ENCODE measurements at places on chromosomes 6 and 20.

GRCh38 chr6:135438907-135439535, 58.5 kb downstream of the AHI1 start:
- peak; percentile 22 for DNase-seq

- peak; percentile 78 for DNase-seq
These were observed 1.1 kb downstream of the PTPRK start for GRCh38 chr6:128519132-128519930.

GRCh38 chr20:57698116-57698866, 11.5 kb downstream of the PMEPA1 start:
- no peak for DNase-seq

GRCh38 chr20:42093542-42094440, 475.6 kb upstream of the CHD6 start:
- DNase-seq = no peak

DNA sequence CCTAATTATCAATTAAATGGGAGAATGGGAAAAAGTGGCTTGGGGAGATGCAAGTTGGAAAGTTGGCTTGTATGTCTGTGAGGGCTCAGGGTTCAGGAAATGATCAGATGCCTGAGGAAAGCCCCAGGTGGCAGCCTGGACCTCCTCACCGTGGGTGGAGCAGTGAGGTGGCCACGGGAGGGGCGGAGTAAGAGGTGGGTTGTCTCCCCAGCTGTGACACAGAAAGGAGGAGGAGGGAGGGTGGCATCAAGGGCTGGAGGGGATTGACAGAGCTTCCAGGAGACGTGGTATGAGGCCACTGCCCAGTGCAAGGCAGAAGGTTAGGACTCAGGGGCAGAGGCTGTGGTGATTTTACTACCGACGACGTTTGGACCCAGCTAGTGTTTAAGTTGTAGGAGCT, 672.2 kb downstream of the PRKN start:
- DNase-seq = no peak

GRCh38 chr6:40671694-40672050, 84.5 kb upstream of the LRFN2 start:
- no peak for DNase-seq

DNA sequence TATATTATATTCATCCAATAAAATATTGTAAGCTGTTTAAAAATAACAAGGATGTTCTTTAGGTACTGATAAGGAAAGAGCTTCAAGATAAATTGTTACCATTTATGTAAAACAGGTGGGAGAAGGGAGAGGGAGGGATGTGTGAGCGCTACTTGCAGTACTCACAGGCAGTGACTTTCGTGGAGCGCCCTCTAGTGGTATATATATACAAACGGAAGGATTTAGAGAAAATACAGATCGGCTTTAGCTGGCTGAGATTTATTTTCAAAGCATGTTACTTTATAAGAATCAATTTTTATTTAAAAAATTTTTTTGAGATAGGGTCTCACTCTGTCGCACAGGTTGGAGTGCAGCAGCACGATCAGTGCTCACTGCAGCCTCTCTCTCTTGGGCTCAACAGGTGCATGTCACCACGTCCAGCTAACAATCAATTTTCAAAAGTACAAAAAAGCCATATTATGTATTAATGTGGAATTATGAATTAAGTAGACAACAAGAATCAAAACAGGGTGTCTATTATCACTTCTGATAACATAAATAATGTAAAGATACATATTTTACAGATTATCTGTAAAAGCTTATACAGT, 3.3 kb upstream of the MOG start:
- peak; percentile 75 for DNase-seq

- no peak for DNase-seq
These were observed 111.2 kb upstream of the SAMD5 start for GRCh38 chr6:147397306-147397705.

DNA sequence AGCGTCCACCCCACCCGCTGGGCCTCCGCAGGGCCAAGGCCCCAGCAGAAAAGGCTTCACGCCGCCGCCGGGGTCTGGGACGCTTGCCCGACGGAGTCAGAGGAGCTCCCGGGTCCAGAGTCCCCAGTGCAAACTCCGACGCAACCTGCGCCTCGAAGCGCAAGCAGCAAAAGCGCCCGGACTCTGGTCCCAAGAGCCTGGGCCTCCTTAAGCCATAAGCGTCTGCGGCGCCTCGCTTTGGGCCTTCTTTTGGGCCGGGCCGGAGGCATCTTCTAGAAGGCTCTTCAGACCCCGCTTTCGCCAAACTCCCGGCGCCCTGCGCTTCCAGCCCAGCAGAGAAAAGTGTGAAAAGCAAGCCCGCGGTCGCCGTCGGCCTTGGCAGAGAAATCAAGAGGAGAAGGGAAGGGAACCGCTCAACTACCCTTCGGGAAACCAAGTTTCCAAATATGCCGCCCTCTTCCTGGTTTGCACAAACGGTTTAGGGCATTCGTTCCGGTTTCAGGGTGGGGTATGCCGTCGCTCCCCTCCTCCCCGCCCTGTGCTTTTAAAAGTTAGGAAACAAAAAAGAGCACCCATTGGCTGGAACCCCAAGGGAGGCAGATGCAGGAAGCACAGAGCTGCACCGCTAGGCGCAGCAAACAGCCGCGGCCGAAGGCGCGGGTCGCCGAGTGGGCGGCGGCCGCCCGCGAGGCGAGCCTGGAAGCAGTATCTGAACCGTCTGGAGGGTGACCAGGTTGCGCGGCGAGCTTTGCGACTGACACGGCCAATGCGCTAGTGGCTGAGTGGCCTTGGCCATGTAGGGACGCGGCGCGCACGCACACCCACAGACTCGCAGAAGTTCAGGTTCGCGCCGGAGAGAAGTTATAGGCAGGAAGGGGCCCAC, 1.2 kb downstream of the TBX18 start:
- peak; percentile 15 for DNase-seq

DNA sequence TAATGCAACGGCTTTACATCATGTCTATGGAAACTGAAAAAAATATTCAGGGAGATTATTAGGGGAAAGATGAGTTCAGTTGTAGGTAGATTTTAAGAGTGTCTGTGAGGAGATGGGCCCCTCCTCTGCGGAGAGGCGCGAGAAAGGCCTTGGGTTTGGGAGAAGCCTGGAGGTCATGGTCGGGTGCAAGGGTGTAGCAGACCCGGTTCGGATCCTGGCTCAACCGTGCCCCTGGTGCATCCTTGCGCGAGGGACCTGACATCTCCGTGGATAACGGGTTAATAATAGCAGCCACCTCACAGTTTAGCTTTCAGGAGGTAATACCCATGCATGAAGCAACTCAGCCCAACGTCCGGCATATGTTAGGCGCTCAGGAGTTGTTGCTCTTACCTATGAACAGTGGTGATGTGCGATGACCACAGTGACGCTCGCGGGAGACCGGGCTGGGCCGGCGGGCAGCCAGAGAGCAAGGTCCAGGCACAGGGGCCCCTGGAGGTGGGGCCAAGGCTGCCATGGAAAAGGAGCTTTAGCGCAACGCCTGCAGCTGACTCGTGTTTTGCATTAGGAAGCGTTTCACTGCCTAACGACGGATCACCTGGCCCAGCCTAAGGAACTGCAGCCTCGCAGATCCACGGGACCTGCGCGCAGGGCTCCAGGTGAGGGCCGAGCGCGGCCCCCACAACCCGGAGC, 146.4 kb upstream of the ARID1B start:
- no peak for DNase-seq

DNA sequence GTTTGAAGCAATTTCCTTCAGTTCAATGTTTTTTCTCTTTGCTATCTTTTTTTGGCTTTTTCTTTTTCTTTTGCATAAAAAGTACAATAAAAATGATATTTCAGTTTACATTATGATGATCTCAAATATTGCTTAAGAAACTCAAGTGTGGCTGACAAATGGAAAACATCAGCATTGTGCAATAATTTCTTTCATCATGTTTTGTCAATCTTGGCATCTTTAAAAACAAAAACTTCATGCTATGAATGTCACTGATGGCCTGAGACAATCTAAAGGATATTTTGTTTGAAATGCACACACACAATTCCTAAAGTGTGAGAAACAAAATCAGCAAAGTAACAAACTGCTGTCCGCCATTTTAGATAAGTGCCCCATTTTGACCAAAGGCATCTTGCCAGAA, 13.9 kb upstream of the MTCL3 start:
- DNase-seq = no peak

DNA sequence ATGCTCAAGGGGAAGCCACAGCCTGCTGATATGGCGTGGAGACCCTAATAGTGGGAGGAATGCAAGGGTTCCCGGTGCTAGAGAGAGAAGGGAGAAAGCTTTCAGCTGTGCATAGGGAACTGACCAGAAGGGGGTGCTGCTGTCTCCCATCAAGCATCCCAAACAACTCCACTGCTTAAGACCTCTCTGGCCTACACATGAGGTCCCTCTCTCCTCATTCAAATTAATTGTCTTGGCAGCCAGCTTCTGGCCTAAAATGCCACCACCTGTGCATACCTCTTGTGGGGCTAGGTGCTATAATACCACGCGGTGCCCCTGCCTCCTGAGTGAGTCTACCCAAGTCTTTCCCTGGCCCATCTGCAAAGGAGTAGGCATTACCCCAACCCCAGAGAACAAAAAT, 14.5 kb downstream of the ADISSP start:
- DNase-seq = peak; percentile 42

DNA sequence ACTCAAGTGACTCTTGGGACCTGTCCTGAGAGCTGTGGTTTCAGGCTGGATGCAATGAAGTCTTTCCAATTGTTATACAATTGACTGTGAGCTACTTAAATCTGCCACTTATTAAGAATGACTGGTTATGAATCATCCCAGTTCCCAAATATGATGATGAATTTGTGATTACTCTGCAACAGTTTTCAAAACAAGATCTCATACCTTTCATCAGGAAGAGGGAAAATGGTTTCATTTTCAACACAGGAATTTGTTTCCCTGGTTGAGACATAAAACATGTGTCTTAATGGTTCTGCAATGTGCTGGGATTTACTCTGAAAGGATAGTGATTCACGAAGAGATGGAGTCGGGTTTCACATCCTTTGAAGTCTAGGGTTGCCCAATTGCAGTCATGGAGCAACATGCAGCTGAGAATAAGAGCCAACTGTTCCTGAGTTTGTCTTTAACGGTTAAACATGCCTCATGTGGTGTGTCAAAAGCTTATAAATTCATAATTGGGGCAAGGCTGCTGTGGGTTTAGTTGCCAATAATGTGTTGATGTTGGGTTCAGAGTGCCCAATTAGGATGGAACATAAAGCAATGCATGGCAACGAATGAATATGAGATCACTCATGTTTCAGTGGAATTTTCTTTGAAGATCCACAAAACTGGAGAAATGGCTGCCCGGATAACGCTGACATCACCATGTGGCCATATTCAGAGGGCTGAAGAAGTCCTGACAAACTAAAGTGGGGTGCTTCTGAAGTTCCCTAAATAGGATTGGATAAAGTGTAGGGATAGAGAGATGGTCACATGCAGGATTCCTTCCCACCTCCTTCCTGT, 41.0 kb downstream of the CYP24A1 start:
- DNase-seq = no peak

DNA sequence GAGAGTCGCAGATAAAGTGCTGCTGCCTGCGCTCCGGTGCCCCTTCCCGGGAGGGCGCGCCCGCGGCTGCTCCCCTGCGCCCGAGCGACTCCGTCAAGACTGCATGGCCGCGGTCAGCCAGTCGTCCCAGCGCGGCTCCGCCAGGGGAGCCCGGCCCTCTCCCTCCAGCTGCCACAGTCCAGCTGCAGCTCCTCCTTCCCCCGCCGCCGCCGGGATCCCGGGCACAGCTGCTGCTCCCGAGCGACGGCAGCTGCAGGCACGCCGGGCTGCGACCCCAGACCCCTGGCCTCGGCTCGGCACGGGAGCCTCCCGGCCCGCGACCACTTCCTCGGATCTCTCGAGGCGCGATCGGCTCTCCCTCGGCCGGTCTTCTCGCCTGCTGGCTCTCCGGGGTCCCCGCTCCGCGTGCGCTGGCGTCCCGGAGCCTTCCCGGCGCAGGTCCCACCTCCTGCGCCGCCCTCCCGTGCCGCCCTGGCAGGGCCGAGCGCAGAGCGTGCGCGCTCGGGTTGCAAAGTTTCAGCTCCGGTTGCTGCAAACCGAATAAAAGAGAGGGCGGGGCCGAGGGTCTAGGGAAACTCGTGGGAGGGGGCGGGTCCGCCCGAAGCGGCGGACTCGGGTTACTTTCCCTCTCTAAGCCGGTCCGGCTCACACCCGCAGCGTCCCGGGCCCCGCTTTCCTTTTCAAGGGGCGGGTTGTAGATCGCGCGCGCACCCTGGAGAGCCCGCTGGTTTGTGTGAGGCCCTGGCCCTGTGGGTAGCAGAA, at the start of gene CNKSR3:
TSS of gene CNKSR3 (minus strand) at position 542 of the 762 bp plus-strand sequence. CDS start 571 bp downstream, outside the sequence.
- peak; percentile 65 for DNase-seq

- no peak for DNase-seq
These were observed 37.3 kb downstream of the KCNB1 start for GRCh38 chr20:49445176-49445575.

DNA sequence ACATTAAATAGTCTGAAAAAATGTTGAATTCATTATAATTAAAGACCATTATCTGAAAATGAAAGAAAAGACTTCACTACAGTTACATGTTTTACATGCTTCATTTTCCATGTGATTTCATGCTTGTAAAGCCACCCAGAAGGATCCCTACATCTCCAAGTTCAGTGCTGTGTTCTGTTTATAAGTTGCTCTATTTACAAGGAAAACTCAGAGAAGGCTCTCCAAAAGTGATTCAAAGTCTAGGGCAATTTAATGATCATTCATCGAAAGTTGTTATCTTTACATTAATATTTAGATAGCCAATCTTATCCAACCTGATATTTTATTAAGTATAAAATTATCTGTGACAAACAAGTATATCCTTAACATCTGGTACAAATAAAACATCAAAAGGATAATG, 494.9 kb upstream of the RNF217 start:
- no peak for DNase-seq

DNA sequence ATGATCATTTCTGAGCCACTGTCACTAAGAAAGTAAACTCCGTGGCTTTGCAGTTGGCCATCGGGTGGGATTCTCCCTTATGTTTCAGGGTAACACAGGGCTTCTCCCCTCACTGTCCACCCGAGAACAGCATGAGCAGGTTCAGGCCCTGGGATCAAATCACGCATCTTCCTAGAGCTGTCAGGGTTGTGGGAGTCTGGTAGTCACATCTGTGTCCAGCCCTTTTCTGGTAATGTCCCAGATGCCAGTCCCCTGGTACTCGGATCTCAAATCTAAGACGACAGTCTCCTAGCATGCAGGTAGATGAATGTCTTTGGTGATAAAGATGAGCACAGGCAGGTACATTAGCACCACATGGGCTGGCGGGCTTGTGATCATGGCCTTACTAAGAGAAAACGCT, 4.8 kb downstream of the PXDC1 start:
- DNase-seq = no peak

Data from SK-N-DZ (cell line).